Progenitor cell of endocrine pancreas (in vitro differentiated cells): ENCODE measurements at places on chromosomes 3 and 15. TPM values are rescaled to one million over a fixed set of nuclear protein-coding genes. Genes with fewer than 3 reads are reported as not detected.

DNA sequence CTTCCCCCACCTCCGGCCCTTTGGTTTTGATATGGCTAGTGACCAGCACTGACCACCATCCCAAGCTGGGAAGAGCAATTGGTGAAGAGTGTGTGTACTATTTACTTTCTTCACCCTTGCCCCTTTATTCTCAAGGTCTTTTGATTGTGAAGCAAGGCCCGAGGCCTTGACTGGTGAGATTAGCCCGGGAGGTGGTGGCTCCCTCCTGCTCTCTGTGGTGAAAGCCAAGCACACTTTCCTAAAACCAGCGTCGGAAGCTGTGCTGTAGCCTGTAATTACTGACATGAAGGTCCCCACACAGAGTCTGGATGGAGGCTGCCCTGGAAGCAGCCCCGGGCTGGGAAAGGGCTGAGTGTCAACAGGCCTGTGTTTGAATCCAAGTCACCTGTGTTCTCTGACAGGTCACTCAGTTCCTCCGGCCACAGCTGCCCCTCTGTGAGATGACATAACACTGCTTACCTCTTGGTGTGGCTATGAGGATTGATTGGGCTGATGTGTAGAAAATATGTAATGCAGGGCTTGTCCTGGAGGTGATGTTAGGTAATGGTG, 60.5 kb upstream of the PRR23C start:
- H3K36me3 ChIP-seq, result no peaks in the 10 kb centered on the region
- peaks cover 6% of the 10 kb centered on the region for H3K4me1 ChIP-seq
- DNase-seq, result no peak
- no peak overlapping the region for H3K27ac ChIP-seq

Gene FANCD2
- total RNA-seq, result 26.6 and 27.1 TPM in 2 replicates

DNA sequence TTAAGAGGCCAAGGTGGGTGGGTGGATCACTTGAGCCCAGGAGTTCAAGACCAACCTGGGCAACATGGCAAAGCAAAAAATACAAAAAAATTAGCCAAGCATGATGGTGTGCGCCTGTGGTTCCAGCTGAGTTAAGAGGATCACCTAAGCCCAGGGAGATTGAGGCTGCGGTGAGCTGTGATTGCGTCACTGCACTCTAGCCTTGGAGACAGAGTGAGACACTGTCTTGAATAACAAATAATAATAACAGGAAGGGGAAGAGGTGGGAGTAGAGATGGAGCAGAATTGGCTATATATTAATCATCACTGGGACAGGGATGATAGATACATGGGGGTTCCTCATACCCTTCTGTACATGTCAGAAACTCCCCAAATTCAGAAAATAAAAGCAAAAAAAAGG, 23.8 kb upstream of the NMB start:
- DNase-seq, result no peak
- H3K36me3 ChIP-seq, result peaks cover 22% of the 10 kb centered on the region
- H3K4me1 ChIP-seq, result no peaks in the 10 kb centered on the region
- H3K27ac ChIP-seq, result no peak overlapping the region

Gene ZBED2
- not detected in 2 replicates for total RNA-seq

GRCh38 chr3:44682182-44682896, 30.1 kb upstream of the ZNF502 start:
- peaks cover 8% of the 10 kb centered on the region for H3K27me3 ChIP-seq
- H3K4me1 ChIP-seq, result peaks cover 3% of the 10 kb centered on the region
- peaks cover 43% of the 10 kb centered on the region for H3K36me3 ChIP-seq
- no peak overlapping the region for H3K4me3 ChIP-seq

DNA sequence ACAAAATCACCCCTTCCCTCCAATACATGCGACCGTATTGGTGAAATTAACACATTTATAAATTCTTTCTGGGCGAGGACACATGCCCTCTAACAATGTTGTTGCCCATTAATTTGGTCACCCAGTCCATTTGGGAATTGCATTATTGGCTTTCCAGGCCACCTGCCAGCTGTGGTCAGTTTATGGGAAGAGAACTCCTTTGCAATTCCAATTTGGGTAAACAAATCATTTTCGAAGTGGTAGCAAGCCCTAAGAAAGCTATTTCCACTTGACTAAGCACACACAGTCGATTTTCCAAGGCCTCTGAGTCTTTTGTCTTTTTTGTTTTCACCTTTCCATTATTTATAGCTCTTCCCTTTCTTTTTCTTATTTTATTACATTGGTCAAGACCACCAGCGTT, 362.3 kb upstream of the RGMA start:
- no peak overlapping the region for H3K4me3 ChIP-seq
- no peak for DNase-seq
- no peak overlapping the region for H3K27ac ChIP-seq
- H3K36me3 ChIP-seq, result no peaks in the 10 kb centered on the region
- H3K27me3 ChIP-seq, result peaks cover 15% of the 10 kb centered on the region

DNA sequence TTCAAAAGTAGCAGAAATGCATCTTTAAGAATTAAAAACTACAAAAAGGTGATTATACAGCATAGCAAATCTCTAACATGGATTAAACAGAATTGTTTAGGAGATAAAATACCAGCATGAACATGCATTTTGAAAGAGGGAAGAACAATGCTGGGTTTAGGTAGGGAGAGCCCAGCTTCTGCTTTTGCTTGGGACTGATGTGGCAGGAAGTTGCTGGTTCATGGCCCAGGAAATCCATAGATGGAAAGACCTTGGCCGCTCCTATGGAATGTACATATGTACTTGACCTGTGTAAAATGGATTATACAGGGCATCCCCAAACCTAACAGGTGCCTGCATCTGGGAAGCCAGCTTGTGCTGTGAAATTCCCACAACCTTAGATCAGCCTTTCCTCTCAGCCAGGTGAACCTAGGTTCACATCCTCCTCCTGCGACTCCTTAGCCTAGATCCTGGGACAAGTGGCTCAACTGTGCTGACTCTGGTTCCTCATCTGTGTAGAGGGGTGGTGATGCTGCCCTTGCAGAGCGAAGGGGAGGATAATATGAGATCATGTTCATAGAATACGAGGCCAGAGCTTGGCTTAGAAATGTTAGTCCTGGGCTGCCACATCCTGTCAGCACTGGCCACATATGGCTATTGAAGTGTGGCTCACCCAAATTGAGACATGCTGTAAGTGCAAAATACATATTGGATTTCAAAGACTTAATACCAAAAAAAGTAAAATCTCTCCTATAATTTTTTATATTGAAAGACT, 47.0 kb upstream of the PLXNA1 start:
- no peaks in the 10 kb centered on the region for H3K36me3 ChIP-seq
- peaks cover 55% of the 10 kb centered on the region for H3K4me1 ChIP-seq
- DNase-seq, result no peak
- H3K4me3 ChIP-seq, result no peak overlapping the region

DNA sequence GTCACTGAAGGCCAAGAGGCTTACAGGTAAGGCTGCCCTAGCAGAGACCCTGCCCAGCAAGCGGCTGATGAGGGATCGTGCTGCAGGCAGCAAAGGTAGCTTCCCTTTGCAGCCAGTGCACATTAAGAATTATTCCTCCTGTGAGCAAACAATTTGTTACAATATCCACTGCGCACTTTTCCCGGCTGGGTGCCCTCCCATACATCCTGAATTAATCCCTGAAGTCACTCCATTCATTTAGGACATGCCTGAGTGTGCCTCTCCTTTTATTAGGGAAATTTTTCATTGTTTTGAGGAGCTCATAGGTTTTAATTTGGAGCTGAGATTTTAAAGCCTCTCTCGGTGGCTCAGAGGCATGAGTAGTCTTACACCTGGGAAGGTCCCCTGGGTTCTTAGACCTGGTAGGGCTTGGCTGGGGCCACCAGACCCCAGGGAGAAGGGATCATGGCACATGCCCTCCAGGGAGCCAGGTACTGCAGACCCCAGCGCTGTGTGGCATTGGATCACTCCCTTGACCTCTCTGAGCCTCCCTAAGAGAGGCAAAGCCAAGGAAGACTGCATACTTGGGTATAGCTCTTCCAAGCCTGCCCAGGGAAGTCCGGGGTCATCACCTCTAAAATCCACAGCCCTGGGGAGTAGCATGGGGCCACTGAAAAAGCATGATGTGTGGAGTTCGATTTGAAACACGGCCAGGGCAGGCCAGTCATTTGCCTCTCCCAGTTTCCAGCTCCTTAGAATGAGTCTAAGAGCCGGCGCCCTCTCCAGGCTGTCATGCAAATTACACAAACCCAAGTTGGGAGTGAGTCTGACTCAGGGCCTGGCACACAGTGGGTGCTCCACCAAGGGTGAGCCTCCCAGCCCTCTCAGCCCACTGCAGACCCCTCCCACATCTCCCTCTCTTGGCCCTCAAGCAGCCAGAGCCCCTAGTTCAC, 151.9 kb upstream of the LINGO1 start:
- H3K4me1 ChIP-seq, result peaks cover 3% of the 10 kb centered on the region
- H3K4me3 ChIP-seq, result no peak overlapping the region
- no peak overlapping the region for H3K27ac ChIP-seq
- H3K36me3 ChIP-seq, result peaks cover 5% of the 10 kb centered on the region
- H3K27me3 ChIP-seq, result no peaks in the 10 kb centered on the region

DNA sequence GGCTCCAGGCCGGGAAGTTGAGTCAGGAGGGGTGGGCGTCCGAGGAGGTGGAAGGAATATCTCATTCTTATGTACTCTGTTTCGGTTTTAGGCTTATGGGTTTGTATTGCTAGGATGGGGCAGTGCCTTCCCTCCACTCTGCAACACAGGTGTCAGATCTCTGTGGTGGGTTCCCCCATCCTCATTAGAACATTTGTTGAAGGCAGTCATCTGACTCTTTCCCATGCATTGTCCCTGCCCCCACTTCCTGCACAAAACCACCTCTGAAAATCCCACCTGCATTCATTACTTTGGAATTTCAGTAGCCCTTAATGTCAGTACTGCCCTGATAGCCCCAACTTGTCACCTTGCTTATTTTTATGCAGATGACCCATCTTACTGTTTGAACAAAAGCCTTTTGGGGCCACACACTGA, 29.5 kb downstream of the GYG1 start:
- peaks cover 27% of the 10 kb centered on the region for H3K36me3 ChIP-seq
- H3K27me3 ChIP-seq, result no peaks in the 10 kb centered on the region
- H3K4me1 ChIP-seq, result no peaks in the 10 kb centered on the region
- no peak overlapping the region for H3K27ac ChIP-seq
- H3K4me3 ChIP-seq, result no peak overlapping the region
- no peak for DNase-seq

DNA sequence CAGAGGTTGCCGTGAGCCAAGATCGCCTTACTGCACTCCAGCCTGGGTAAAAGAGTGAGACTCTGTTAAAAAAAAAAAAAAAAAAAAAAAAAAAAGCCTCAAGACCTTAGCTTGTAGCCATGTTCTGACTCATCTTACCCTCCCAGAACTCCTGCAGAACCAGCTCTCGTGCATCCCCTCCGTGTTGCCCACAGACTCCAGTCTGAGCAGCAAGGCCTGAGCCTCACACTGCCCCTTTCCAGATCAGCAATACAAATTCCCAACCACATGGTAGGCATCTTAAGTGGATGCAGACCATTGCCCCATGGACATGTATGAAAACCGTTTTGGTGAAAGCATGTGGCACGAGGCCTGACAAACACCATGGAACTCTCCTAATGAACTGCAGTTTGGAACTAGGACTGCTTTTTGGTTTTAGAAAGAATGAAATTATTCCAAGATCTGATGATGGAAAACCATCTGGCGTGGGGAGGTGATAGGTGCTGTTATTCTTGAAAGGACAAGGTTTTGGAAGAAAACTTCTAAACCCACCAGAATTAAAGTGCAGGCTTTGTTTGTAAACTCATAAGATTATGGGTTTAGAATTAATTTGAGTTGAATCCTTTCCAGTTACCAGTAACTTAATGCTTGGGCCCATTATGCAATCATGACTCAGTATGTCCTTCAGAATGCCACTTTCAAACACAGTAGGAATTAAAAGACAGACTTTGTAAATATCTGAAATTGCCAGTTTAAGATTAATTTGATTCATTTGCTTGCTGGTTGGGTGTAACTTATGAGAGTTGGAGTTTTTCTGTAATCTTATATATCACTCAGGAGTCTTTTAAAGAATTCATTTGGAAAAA, 163.7 kb upstream of the LRTM1 start:
- no peaks in the 10 kb centered on the region for H3K4me1 ChIP-seq
- H3K27ac ChIP-seq, result no peak overlapping the region
- H3K4me3 ChIP-seq, result no peak overlapping the region
- no peak for DNase-seq

Gene TRIM59
- 24.5 and 24.8 TPM in 2 replicates for total RNA-seq

Gene ARPP19
- total RNA-seq, result 186 and 193 TPM in 2 replicates

DNA sequence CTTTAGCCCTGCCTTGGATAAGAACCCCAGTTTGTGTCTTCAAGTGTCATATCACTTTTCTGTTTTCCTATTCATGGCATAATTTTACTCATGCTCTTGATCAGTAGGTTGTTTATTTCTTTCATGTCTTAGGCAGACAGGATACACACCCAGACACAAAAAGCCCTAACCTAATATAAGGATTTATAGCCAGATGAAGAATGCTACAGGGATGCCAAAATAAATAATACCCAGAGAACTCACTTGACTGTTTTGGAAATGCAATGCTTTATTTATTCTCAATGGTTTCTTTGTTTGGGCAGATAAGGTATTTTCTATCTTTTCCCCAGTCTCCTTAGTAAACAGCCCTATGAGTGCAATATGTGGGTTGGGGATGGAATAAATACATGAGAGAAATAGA, 424.0 kb upstream of the PDZRN3 start:
- no peaks in the 10 kb centered on the region for H3K27me3 ChIP-seq
- peaks cover 12% of the 10 kb centered on the region for H3K4me1 ChIP-seq
- H3K36me3 ChIP-seq, result no peaks in the 10 kb centered on the region
- no peak overlapping the region for H3K4me3 ChIP-seq

DNA sequence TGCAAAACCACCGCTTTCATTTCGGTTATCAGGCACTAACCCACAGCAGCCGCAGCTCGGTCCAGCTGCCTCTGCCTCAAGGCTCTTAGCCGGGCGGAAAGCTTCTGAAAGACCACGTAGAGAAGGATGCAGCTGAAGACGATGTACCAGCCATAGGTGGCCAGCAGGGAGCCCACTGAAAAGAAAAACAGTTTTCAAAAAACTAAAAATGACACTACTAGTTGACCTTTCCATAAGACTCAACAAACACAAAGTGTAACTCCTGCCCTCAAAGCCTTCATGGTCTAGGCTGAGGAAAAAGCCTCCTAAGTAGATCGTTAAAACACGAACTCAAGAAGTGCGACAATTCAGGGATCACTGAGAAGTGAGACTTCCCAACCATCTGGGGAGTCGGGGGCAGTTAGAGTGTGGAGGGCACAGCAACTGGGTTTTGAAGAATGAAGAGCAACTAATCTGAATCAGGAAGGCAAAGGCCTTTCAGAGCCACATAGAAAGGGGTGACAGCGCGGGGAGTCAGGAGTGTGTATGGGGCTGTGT, 716 bp downstream of the SELENOS start:
- H3K4me3 ChIP-seq, result peak overlapping the region; percentile 93
- peak overlapping the region; percentile 95 for H3K27ac ChIP-seq
- peaks cover 24% of the 10 kb centered on the region for H3K36me3 ChIP-seq
